ENCODE measurements at places on chromosomes 2 and 18.

GRCh38 chr18:11494107-11494506 lies 115.3 kb upstream of the SLC35G4 start:
- no peak for DNase-seq

- no peak for DNase-seq
These were observed 468.9 kb upstream of the HNRNPA3 start for GRCh38 chr2:176743671-176744070.

DNA sequence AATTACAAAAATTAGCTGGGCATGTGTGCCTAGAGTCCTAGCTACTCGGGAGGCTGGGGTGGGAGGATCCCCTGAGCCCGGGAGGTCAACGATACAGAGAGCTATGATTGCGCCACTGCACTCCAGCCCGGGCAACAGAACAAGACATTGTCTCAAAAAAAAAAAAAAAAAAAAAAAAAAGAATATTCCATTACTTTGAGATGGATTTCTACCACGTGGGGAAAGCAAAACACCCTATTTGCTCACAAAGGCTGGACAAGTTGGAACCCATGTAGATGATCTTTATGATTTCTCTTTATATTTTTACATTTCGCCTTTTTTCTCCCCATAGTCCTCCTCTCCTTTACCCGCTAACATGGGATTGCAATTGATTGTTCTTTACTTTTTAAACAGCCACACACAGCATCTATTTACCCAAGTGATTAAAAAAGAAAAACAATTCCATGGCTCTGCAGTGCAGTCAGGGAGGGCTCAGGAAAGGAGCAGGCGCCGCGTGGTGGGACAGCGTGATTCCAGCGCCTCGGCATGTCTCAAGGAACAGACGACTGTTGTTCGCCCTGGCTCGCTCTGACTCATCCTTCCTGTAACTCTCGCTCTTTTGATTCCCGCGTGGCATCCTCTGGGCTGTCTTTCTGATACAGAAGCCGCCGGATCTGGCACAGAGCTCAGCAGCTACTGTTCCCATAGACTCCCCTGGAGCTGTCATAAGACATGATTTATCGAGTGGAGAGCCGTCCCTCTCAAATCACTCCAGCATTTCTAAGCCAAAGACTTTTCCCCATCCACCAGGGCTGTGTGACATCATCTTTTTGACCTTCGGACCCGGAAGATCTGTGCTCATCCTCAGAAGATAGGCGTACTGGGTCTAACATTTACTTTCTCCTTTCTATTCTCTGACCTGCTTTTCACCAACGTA lies 230.4 kb upstream of the AGAP1 start:
- DNase-seq, result peak; percentile 40

GRCh38 chr2:146003337-146003736 lies 1483.4 kb upstream of the ZEB2 start:
- no peak for DNase-seq

DNA sequence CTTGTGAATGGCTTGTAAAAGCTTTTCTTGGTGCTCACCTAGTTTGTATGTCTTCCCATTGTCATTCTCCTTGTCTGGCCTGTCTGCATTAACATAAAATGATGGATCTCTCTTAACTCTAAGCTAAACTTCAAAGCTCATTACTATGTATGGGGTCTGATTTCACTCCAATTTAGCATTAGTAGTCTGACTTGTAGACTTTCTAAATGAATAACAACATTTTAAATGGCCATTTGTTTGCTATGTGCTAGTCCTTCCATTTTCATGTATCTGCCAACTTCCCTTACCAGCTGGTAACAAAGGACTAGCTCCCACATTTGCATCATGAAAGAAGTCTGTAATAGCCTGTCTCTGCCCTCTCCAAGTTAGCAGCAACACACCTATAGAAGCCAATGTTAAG lies 324.2 kb upstream of the RGPD4 start:
- no peak for DNase-seq

DNA sequence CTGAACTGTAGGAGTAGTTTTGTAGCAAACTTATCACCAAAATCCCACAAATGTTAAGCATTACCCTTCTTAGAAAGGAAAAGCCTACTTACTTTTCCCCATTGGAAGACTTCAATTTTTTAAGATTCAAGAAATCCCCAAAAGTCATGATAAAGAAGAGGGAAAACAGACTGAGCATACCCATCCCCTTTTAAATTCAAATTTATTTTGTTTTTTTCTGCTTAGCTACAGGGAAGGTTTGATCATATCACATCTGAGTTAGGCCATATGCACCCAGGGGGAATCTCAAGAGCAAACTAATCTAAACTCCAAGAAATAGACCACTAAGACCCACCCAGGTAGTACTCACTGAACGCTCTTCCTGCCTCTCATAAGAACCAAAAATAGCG lies 174.6 kb downstream of the TGIF1 start:
- DNase-seq, result no peak

DNA sequence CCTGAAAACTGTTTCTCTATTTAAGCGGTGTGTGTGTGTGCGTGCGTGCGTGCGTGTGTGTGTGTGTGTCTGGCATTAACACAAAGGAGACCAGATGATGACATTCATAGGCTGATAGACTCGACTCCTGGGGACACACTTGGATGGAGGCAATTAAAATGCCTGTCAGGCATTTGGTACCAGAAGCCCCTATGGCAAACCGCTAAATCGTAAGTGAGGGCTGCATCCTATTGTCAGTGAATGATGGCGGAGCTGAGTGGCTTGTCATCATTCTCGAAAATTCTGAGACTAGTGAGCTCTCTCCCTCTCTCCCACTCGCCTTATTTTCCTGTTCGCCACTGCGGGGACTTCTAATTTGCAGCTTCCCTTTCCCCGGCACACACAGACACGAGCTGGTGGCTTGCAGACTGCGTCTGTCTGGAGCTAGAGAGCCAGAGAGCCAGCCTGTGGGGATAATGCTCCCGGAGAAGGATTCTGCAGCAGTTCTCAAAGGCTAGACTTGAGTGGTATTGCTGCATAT lies 155.4 kb downstream of the MAP2 start:
- DNase-seq, result peak; percentile 21

- no peak for DNase-seq
These were observed 391.5 kb upstream of the VWC2L start for GRCh38 chr2:214019229-214019972.

DNA sequence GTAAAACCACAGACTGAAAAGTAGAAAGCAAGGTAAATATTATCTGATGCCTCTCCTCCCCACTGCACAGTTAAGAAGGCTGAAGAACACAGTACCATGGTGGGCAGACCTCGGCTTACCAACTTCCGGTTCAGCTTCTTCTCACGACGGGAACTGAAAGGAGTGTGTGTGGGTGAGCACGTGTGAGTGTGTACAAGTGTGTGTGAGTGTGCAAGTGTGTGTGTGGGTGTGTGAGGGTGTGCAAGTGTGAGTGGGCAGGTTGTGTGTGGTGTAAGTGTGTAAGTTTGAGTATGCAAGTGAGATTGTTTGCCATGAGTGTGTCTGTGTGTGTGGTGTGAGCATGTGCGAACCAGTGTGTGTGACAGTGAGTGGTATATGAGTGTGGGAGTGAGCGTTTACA lies 103.5 kb downstream of the ADD2 start:
- DNase-seq, result no peak

DNA sequence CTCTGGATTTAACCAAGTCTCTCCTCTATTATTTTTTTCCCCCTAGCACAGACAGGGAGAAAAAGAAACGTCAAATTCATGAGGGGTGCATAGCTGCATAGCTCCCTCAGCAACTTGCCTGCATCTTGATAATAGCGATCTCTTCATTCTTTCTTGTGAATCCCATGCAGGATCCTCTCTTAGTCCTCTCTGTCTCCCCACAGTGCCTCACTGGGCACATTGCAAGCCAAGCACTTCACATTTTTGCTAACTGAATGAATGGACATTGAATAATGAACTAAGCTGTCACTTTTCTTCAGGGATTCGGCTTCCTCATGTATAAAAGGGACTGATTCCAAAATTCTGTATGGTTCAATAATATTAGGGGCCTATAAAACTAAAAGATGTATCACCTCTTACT lies 2.9 kb upstream of the EPB41L3 start:
- peak; percentile 34 for DNase-seq

DNA sequence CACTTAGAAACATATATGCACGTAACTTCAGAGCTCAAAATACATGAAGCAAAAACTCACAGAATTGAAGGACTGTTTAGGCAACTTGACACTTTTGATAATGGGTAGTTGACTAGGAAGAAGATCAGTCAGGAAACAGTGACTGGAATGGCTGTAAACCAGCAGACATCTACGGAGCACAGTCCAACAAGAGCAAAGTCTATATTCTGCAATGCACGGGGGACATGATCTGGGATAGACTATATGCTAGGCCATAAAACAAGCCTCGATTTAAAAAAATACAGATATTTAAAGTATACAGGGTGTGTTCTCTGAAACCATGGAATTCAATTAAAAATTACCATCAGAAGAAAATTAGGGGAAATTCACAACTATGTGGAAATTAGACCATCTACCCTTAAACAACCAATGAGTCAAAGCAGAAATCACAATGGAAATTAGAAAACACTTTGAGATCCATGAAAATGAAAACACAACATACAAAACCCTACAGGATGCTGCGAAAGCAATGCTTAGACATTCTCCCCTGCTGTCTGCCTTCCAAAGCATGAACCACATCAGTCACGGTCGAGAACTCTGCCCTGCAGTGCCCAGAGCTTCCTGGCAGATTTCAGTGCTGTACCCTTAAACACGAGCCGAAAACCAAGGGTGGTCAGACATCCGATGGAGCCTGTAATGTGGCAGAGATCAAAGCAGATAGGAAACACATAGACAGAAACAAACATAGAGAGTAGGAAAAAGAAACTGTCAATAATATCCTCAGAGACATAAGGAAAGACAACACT lies 651.9 kb upstream of the HS6ST1 start:
- DNase-seq, result no peak

DNA sequence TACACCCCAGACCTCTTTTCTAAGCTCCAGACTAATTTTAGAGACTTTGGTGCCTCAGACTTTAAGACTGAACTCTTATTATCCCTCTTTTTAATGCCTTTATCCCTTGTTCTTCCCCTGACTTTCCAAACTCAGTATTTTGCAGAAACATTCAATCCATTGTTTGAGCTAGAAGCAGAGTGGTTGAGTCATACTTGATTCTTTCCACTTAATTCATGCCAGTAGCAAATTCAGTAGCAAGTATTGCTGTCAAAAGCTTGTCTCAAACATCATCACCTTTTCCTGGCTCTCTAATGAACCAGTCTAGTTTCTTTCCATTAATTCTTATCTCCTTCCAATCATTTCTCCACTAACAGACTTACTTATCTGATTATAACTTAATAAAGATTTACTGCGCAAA lies 699.7 kb upstream of the ZNF804A start:
- DNase-seq, result no peak

DNA sequence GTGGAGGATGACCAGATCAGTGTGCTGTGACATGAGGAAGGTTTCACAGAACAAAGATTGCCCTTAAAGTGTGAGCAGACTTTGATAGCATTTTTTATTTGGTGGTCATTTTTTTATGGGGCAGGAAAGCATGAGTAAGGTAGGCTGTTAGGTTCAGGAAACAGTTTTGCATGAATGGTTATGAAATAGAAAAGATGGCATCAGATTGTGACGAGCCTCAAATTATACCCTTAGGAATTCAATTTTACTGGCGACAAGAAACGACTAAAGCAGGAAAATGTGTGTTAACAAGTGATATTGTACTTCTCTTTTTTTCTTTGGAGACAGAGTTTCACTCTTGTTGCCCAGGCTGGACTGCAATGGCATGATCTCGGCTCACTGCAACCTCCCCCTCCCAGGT lies 44.7 kb downstream of the PIK3C3 start:
- no peak for DNase-seq

DNA sequence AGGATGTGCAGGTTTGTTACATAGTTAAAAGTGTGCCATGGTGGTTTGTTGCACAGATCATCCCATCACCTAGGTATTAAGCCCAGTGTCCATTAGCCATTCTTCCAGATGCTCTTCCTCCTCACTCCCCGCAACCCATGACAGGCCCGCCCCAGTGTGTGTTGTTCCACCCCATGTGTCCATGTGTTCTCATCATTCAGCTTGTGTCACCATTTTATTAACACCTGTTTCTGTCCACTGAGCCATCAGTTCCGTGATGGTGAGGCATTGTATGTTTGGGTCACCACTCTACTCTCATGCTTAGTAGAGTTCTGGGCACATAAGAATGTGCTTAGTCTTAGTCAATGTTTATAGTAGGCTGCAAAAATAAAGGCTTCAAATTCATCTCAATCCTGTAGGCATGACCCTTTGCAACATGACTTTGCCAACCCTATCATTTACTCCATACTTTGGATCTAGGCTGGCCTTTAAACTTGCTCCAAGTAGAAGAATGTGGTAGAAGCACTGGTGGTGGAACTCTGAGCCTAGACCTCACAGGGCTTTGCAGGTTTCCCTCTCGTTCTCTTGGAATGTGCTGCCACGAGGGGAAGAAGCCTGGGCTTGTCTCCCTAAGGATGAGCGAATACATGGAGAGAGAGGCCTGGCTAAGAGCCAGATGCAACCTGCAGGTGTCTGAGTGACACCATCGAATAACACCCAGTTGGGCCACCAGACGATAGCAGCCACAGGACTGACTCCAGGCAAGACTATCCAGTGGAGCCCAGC lies 161.5 kb downstream of the NAPG start:
- DNase-seq, result no peak

- DNase-seq, result no peak
These were observed 62.5 kb downstream of the GORASP2 start for GRCh38 chr2:170991398-170992182.

DNA sequence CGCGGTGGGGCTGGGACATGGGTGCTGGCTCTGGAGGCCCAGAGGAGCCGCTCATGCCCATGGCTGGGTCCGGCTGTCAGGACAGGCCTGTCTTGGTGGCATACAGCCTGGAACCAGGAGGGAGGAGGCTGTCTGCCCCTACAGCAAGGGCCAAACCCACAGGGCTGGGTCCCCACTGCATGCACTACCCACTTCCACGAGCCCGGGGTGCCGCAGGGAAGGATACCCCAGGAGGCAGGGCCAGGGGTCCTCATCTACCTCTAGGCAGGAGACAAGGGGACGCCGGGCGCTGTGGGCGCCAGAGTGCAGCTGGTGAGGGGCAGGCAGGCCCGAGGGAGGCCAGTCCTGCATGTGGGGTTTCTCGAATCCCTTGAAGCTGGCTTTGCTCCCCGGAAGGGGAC lies 95.1 kb upstream of the GPC1 start:
- DNase-seq, result no peak

DNA sequence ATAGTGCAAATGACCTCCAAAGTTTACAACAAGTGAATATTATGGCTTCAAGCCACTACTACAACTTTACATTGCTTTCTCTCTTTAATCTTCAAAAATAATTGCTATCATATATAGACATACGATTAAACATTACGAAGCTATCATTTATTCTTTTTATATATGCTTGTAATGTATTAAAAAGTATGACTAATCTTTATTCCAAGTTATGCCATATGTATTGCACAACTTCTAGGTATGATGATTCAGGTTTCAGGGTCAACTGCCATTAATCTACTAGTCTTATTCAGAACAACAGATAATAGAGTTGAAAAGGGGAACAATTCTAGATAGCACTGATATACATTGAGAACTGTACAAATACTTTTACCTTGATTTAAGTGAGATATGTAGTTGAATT lies 506.2 kb upstream of the TMEFF2 start:
- DNase-seq, result no peak

- DNase-seq, result peak; percentile 10
These were observed 32.5 kb upstream of the REG3G start for GRCh38 chr2:78992807-78993517.

GRCh38 chr18:9775178-9775577 lies 67.1 kb downstream of the RAB31 start:
- DNase-seq, result no peak

Data from HEK293T (cell line).